ENCODE measurements at places on chromosomes 12 and 14.

DNA sequence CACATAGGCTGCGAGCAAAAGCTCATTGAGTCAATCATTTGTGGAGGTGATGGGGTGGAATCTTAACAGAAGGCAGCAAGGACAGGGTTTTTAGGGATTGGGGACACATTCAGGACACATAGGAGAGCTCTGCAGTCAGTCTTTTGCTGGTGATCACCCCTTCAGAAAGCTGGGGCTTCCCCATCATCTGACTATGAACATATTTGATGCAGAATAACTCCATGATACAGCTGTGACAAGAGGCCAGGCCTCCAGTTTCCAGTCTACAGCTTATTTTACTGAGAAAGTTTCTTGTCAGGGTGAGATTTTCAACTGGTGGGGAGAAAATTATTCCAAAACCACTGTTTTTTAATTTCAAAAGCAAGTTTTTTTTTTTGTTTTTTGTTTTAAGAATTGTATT is 134.2 kb downstream of the TMEM30B start:
- DNase-seq, result no peak

DNA sequence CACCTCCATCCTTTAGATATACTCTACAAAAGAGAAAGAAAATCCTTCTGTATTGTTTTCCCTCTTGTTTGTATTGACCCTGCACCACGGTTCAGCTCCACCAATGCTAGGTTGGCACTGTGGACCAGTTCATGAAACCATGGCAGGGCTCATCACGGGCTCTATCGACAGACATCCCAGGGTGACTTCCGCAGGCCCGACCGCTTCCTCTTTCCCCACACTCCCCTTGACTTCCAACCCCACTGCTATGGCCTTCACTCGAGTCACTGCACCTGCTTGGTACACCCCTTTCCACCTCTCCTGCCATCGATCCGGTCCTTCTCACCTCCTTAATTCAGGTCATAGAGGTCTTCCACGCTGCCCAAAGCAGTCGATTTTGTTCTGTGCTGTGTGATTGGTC is 21.2 kb upstream of the AKAP5 start:
- no peak for DNase-seq

- no peak for DNase-seq
Observed at GRCh38 chr14:77158882-77159255, 17.3 kb upstream of the ZDHHC22 start.

GRCh38 chr12:79850610-79851299 is 84.1 kb downstream of the PPP1R12A start:
- DNase-seq, result no peak

DNA sequence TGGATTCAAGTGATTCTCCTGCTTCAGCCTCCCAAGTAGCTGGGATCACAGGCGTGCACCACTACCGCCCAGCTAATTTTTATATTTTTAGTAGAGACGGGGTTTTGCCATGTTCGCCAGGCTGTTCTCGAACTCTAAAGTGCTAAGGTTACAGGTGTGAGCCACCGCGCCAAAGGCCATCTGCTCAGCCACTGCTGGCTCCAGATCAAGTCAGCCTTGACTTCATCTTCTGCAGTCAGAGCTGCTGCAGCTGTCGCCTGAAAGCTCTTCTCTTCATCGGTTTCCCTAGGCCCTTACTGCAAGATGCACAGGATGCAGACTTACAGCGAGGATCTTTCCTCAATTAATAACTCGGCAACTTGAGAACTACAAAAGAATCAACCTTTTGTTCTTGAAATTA is 66.8 kb downstream of the CLIP1 start:
- no peak for DNase-seq

DNA sequence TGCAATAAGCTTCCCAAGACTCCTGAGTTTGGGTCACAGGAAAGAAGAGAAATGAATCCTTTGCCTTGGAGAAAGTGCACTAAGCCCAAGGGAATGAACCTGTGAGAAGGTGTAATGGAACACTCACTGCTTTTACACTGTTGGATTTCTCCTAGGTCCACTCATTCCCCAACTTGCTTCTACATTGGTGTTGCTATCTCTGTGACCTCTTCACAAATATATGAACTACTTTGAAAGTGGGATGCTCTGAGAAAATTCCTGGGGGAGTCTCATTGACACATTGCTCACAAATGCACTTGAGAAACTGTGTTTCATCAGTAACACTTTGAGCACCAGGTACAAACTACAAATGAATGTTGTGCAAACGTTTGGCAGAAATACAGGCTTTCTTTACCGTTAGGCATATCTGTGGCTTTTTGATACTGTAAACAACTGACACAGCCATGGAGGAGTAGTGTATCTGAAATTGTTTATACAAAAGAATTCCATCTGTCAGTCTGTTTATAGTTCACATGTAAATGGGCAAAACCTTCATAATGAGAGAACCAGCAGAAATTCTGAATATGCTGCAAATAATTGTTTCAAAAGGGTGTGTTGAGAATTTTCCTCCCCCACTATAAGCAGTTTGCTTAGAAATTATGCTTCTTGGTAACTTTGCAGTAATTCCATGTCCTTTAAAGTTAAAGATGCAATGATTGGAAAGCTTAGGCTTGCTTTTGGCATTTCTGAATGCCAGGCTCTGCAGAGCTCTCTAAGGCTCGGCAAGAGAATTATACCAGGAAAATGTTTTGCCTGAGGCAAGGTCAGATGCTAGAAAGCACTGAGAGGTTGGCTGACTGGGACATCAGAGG is 348.5 kb upstream of the DDHD1 start:
- no peak for DNase-seq

- no peak for DNase-seq
Observed at GRCh38 chr12:89309440-89309802, 42.9 kb downstream of the DUSP6 start.

GRCh38 chr12:119673634-119674033 is 5.7 kb downstream of the PRKAB1 start:
- no peak for DNase-seq

- DNase-seq, result no peak
Observed at GRCh38 chr14:84643446-84643845, 886.5 kb upstream of the FLRT2 start.

All from stimulated activated CD4-positive, alpha-beta T cell treated with anti-CD3 and anti-CD28 coated beads, Interleukin-4, amount 100 ng/mL, for 24 hours (primary cell).